ENCODE measurements at places on chromosomes 13 and 19.
A peak's percentile ranks its signal among the peaks of the same experiment; 100 is the strongest.

DNA sequence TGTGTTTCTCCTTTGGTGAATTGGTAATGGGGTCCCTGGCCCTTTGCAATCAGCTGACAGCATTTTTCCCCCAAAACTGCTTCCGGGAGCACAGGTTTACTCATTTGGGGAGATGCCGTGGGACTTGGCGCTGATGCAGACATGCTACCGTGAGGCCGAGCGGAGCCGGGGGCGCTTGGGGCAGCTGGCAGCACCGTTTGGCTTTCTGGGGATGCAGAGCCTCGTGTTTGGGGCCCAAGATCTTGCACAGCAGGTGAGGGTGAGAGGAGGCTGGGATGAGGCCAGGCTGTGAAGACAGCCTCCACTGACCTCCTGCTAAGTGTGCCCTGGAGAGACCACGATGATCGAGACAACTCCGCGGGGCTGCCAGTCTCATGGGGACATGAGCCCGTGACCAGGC is 13.4 kb upstream of the COLGALT1 start:
- DNase-seq = no peak

GRCh38 chr13:44817131-44817671 is 172.1 kb downstream of the NUFIP1 start:
- DNase-seq = peak; percentile 70

DNA sequence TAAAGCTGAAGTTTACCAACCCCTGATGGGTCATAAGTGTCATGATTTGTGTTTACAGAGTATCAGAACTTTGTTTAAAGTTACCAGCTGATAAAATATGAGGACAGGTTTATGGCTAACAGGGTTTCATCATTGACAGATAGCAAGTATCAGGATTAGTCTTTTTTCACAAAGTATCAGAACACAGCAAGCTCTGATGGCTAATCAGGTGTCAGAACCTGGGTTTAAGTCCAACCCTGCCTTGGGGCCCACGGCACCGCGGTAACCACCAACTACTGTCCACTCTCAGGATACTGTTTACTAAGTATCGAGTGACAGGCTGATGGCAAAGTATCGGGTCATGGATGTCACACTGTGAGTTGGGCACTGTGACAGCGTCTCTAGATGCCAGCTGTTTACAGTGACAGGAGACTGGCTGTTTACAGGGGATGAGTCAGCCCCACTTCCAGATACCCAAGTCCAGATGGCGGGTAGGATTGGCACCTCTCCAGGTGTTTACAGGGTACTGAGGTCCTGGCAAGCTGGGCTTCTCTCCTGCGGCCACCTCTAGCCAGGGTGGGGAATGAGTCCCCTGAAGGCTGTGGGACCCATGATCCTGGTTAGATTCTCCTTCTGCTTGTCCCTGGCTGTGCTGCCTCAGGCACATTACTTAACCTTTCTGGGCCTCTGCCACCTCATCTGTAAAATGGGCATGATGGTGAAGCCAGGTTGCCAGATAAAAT is 21.8 kb downstream of the ARRDC2 start:
- DNase-seq = peak; percentile 52

DNA sequence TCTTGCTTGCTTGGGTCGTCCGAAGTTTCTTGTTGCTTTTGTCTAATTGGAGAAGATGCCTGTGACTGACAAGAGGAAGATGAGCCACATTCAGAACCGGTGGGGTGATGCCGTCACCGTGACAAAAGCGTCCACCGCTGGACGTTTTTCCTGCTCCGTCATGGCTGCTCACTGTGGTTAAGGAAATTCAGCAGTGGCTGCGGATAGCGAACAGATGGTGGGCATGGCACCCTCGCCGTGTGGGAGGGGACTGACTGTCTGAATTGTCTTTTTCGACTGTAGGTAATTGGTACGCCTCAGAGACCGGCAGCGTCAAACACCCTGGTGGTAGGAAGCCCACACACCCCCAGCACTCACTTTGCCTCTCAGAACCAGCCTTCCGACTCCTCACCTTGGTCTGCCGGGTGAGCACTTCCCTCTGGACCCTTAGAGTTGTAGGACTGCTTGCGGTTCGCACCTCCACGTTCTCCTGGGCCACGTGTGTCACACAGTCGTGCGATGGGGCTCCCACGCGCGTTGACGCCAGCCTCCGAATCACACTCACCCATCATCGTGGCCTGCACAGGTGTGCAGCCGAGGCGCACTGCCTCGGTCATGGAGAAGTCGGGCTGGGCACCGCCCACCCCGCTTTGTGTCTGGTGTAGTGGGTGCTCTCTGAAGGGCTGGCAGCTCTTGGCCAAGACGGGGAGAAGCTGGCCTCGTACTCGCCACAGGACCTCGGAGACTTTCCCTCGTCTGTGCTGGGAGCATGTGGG is 26.5 kb downstream of the ATP4B start:
- no peak for DNase-seq

DNA sequence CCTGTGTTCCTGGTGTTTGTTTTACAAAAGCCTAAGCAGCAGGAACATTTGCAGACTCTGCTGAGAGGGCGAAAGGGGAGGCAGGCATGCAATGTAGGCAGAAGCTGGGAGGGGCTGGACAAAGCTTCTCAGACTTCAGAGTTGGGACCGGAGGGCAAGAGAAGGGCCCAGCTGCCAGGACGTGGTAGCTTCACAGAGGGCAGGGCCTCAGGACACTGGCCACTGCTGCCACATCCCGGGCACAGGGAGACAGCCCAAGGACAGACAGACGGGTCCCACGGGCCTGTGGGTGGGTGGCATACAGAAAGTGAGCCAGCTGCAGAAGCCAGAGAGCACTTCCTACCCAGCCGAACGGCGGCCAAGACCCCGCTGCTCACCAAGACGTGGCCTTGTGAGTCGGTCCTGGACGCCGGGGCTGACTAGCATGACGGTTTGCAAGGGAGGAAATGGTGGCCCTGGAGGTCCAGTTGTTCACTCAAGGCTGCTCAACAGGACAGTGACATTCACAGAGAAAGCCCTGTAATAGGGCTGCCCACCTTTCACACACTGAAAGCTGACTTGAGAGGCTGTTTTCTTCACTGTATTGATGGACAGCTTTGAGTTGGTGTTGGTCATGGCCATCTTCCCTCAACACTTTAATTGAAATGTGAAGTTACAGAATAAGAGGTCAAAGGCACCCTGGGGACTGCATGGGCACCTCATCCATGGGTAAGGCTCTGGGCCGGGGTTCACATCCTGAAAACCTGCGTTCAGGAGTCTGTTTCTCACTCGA is 23.7 kb upstream of the TFDP1 start:
- DNase-seq = no peak

GRCh38 chr19:18975011-18975410 is 34.0 kb upstream of the HOMER3 start:
- peak; percentile 38 for DNase-seq

- no peak for DNase-seq
These were observed 41.7 kb upstream of the ZNF91 start for GRCh38 chr19:23436944-23437343.

GRCh38 chr19:35098413-35099049 is 17.1 kb upstream of the FXYD3 start:
- DNase-seq = no peak

DNA sequence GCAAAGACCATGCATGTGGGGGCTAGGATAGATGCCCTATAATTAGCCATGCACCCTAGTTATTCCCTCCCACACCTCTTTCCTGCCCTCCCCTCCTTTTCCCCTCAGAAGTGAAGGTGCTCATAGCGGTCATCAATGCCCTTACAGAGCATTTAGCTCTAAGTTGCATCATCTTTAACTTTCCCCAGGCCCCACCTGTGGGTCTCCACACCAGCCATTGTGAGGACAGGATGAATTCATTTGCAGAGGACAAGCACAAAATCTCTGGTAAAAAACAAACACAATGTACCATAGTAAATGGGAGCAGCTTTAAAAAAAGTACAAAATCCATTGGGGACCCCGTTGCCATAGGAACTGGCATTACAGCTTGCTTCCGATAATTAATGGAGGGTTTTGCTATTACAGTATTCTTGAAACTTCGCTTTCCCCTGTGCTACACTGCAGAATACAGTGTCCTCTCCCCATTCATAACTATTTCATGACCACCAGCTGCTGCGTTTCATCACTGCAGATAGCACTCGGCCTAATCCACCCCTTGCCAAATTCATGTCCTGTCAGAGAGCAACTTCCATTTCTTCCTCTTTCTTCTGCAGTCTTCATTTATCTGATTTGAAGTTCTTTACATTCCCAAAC is 110.5 kb downstream of the ZDHHC20 start:
- DNase-seq = no peak

- no peak for DNase-seq
These were observed 640 bp upstream of the EPOR start for GRCh38 chr19:11384778-11385129.

- DNase-seq = no peak
These were observed 258.9 kb downstream of the FOXO1 start for GRCh38 chr13:40407567-40407966.

GRCh38 chr13:40975441-40975840 is 43.7 kb downstream of the ELF1 start:
- DNase-seq = no peak

GRCh38 chr19:58357481-58358145 is 4.3 kb upstream of the A1BG start:
- no peak for DNase-seq

DNA sequence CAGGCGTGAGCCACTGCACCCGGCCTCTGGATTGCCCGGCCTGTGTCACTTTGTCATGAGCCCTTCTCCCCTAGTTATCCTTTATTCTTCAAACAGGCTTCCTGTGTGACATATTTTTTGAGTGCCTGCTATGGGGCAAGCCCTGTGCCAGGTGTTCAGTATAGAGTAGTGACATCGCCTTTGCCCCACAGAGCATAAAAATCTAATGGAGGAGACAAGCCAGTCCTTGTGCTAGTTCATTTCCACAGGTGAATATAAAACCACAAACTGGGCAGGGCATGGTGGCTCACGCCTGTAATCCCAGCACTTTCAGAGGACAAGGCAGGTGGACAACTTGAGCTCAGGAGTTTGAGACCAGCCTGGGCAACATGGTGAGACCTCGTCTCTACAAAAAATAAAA is 43.2 kb downstream of the BBC3 start:
- DNase-seq = no peak

DNA sequence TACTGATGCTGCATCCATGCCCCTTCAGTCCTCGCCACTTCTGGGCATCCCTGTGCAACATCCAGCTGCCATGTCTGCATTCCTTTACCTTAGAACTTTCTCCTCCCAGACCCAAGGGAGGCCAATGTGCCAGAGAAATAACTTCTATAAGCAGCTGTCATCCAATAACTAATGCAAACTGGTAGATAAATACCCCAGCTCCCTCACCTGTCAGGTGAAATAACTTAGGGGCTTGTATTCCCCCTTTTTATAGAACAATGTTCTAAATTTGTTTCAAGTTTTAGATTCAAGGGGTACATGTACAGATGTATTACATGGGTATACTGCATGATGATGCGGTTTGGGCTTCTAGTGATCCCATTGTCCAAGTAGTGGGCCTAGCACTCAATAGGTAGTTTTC is 880.1 kb downstream of the UQCRFS1 start:
- no peak for DNase-seq

DNA sequence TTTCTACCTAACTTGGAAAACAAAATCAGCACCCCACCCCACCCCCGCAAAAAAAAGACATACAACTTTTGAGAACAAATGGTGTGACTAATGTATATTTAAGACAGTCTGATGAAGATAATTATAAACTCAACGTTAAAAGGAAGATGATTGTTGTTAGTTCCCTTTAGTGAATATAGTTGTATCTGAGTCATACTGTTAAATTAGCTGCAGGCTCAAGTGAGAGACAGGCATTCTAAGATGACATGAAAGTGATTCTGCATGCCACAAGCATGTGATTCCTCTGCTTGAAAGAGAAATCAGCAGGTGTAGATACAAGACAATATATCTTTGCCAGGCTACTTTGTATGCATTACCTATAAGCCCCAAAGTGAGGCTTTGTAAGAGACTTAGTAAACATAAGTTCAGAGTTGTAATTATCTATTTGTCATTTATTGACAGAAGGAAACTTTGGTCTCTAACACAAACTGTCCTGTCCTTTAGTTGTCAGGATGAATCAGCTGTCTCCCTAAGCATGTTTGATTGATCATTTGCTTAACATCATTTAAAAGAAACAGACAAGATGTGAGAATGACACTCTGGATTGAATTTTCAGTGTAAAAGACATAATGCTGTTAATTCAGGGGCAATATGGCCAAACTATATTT is 319.4 kb upstream of the HTR2A start:
- DNase-seq = peak; percentile 80
